ENCODE measurements at places on chromosomes 3 and 15. TPM values are rescaled to one million over a fixed set of nuclear protein-coding genes. Genes with fewer than 3 reads are reported as not detected.

DNA sequence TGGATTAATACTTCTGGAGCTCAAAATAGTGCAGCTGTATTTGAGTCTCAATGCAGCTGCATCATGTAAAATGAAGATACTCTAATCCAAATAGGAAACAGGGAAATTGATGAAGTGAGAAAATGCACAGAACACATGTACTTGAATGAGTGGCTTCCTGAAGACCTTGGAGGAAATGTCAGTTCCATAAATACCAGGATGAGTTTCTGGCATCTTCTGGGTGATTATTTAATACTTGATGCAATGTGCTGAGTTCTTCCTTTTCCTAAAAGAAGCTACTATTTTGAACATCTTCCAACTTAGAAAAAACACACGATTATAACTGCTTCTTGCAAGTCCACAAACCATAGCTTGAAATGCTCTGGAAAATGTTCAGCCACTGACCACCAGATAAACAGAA lies 162.8 kb downstream of the SLC9A9 start:
- DNase-seq, result no peak

CD80 gene
- total RNA-seq, result not detected

DNA sequence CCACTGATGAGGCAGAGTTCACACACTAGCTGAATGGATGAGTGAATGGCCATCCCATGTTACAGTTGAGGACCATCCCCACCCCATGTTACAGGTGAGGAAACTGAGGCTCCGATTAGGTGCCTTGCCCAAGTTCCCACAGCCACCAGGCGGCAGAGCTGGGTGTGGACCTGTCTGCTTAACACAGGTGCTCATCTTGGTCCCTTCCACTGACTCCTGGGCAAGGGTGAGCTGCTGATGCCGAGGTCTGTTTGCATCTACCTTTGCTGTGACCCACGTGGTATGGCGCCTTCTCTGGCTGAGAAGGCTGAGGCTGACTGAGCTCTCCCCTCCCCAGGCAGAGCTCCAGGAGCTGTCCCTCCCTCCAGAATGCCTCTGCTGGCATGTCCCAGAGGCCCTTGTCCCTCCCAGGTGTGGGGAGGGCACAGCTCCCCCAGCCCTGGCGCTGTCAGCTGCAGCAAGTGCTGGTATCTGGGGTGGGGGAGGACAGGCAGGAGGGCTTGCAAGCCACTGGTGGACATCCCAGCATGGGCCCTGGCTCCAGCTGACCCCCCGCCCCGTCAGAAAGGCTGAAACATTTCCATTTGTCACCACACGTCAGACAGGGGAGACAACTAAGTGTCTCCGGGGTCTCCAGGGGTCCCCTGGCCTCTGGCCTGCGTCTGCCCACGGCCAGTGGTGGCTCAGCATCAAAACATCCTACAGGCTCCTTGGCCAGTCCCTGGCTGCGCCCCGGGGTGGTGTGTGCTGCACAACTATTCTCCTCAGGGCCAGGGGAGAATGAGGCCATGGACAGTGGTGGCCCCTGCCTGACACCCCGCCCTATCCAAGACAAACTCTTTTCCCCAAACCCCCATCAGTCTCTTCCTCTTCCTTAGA lies 105.4 kb downstream of the ADCY5 start:
- no peak for DNase-seq

- DNase-seq, result no peak
Observed at GRCh38 chr3:158127250-158128219, 17.6 kb downstream of the RSRC1 start.

AMT gene
- 9.4 TPM for total RNA-seq

- no peak for DNase-seq
Observed at GRCh38 chr3:163556813-163557523, 1521.3 kb downstream of the SI start.

- DNase-seq, result no peak
Observed at GRCh38 chr3:8128686-8129085, 372.9 kb upstream of the LMCD1 start.

PLSCR5 gene
- not detected for total RNA-seq

CHCHD6 gene
- 13.1 TPM for total RNA-seq

DNA sequence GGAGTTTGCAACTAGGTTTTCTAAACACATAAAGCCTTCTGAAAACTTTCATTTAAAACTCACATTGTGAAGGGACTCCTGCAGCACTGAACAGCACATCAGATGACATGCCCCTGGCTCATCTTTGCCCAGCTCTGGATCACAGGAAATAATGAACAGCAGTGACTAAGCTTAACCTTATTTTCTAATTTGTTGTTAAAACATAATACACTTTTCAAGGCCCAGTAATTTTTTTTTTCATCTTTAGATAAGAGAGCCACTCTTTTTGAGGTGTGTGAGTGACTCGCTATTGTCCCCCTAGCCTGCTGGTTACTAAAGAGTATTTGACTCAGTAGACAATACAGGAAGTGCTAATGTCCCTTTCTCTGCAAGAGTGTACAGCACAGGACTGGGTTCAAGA lies 204.0 kb downstream of the OSBPL10 start:
- DNase-seq, result no peak

- DNase-seq, result no peak
Observed at GRCh38 chr3:50450209-50450921, 53.1 kb downstream of the CACNA2D2 start.

DNA sequence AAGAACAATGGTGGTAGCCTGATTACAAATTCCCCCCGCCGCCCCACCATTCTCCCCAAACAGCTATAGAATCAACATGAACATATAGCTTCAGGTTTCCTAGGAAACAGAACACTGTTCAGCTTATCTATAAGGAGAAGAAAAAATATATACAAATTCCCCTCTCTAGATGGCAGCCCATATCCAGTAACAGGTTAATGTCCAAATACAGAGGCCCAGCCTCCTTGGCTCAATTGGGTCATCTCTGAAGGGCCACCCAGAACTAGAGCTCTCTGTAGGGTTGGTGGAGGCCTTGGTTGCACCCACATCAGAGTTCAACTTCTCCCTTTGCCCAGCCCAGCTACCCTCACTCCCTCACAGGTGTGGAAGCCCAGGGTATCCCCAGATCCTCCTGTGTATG lies 91.5 kb upstream of the ADAMTS17 start:
- DNase-seq, result no peak

DNA sequence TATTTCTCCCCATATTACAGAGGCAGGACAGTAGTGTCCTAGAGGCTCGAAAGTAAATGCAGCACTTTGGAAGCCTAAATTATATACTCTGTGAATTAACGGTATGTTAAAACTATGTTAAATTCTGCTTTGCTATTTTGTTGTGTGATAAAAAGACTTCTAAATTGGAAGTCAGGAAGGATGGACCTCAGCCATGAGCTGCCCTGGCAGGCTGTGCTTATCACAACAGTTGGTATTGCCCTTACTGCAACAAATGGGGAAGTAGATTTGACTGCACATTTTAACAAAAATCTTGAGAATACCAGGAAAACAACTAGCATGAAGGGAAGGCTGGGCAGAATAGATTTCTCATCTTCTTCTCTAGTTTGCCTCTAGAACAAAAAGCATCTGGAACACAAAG lies 706.6 kb downstream of the SI start:
- no peak for DNase-seq

PRR23B gene
- not detected for total RNA-seq

Data from osteocyte (in vitro differentiated cells).